Natural killer cell treated with Interleukin-12 subunit alpha and Interleukin-12 subunit beta and Interleukin-15 and Interleukin-18, amount 100 ng/mL, for 72 hours (primary cell): ENCODE measurements at places on chromosomes 1 and 21. TPM values are rescaled to one million over a fixed set of nuclear protein-coding genes. Genes with fewer than 3 reads are reported as not detected.
A peak's percentile ranks its signal among the peaks of the same experiment; 100 is the strongest.

- peak; percentile 82 for DNase-seq
These were observed 30.9 kb downstream of the WNT3A start for GRCh38 chr1:228037401-228038386.

Gene SPATA45
- total RNA-seq, result 0.86 TPM

GRCh38 chr1:107879346-107879745, 85.6 kb downstream of the VAV3 start:
- no peak for DNase-seq

DNA sequence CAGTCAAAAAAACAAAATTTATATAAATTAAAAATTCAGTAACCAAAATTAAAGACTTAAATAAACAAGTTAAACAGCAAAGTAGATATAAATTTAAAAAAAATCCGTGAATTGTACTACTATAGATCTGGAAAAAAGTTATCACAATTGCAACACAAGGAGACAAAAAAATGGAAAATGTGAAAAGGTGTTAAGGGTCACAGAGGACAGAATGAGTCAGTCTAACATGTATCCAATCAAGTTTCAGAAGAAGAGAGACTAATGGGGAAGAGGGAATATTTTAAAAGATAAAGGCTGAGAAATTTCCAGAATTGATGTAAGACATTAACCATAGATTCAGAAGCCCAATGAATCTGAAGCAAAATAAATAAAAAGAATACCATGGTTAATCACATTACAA, 46.0 kb downstream of the USP24 start:
- DNase-seq, result no peak

Gene C8B
- total RNA-seq, result not detected

Gene CCDC17
- total RNA-seq, result 4.4 TPM

Gene HJV
- not detected for total RNA-seq

Gene TTLL7
- total RNA-seq, result 21.3 TPM

DNA sequence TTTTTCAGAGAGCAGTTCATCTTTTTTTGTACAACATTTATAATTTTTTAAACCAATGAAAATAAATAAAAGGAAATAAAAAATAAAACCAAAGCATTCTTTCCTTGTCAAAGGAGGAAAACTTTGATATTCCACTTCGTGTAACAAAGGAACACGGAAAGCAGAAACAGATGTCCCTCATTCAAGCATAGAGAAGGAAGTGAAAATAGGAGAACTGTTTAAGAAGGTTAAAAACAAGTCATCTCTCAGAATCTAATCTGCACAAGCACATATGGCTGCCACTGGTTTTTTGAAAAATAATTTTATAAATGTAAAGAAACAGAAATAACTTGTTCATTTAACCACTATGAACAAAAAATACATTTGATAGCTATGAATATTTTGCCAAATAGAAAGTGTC, 35.9 kb upstream of the ZNF644 start:
- no peak for DNase-seq

DNA sequence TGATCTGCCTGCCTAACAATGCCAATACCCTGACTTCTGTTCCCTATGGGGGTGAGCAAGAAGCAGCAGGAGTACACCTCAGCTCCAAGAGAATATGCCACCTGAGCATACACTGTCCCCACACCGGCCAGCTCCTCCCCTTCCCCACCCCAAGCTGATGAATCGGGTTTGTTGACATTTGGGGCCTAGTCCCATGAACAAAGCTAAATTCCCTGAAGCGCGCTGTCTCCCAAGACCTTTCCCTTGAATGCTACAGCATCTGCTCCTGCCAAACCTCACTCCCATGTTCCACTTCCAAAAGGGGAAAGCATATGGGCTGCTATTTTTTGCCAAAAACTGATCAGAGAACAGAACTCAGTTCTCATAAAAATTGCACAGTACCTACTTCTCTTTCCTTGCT, 220.4 kb upstream of the CAMK1G start:
- no peak for DNase-seq

DNA sequence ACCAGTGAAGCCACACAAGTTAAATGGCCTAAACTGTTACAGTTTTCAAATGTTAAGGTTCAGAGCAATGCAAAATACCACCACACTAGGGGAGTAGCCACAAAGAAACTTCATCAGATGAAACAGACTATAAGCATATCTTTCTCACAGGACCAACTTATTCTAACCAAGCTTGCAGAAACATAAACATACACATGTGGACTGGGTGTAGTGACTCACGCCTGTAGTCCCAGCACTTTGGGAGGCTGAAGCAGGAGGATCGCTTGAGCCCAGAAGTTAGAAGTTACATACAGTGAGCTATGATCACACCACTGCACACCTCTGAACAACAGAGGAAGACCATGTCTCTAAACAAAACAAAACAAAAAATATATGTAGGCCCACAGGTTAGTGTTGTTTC, 17.3 kb downstream of the WDR47 start:
- DNase-seq, result no peak

- DNase-seq, result no peak
These were observed 55.5 kb downstream of the MPZL1 start for GRCh38 chr1:167777269-167777650.

DNA sequence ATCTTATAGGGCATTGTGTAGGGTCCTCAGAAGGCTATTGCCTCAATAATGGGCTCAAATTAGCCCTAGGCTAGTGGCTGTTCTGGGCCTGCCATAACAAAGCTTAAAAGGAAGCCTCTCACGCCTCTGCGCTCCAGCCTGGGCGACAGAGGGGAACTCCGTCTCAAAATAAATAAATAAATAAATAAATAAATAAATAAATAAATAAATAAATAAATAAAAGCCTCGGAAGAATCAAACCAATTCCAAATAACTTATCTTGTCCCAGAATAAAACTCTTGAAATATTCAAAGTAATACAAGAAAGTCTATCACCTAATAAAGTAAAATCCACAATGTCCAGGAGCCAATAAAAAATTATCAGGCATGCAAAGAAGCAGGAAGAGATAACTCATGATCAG, 14.4 kb upstream of the ALDH9A1 start:
- no peak for DNase-seq

DNA sequence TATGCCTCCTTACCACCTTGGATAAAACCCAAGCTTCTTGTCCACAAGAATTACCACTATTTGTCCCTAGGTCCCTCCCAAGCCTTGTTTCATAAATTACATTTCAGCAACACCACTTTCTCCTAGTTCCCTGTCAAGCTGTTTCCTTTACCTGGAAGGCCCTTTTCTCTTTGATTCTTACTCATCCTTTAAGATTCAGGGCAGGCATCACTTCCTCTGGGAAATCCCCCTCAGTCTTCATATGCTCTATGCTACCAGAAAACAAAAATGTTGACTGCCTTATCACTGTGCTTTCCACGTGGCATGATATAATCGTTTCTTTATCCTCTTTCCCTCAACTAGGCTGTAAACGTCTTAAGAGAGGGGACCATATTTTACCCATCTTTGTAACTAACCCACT, 102.7 kb downstream of the LYST start:
- DNase-seq, result no peak

DNA sequence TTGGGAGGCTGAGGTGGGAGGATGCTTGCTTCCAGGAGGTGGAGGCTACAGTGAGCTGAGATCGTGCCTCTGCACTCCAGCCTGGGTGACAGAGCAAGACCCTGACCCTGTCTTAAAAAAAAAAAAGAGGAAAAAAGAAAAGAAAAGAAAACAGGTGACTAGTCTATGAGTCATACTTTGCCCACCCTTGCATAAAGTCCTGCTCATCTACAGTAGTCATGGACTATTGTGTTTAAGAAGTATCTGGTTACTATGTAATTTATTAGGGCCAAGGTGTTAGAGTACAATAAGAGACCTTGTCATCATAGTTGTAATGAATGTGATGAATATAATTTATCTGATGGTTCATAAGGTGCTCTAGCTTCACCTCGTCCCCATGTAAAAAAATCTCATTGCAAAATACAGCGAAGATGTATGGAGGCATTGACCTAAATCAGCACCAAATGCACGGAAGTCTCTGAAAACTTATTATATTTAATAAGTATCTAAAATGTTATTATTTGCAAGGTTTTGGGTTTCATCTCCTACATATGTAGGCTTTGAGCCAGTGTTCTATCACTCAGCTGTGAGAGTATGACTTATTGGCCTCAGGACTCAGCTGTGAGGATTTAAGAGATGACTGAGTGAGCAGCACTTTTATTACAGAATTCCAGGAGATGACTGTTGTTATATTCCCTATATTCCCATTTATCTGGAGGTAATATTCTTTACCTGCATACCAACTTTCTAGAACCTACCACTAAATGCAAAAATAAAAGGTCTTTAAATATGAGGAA, 19.9 kb upstream of the KCNJ6 start:
- DNase-seq, result no peak

Gene FCER1G
- total RNA-seq, result 111 TPM

Gene SLC44A5
- not detected for total RNA-seq

Gene OR2T33
- total RNA-seq, result not detected

DNA sequence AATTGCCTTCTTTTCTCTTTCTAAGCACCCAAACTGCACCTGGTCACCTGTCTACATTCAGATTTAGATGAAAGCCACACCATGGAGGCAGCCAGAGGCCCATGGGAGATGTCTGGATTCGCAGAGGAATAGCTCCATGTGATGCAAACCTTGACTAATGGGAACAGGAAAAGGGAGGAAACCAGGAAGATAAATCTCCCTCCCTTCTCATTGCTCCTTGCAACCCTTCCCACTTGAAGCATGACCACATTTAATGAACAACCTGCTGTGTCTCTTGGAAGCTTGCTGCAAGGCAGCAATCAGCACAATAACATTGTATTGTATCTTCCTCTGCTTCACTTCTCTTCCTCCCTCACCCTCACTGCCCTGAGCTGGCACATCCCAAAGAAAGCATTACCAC, 42.6 kb upstream of the KLF17 start:
- DNase-seq, result no peak

GRCh38 chr1:164576291-164577271, 17.6 kb downstream of the PBX1 start:
- no peak for DNase-seq

- DNase-seq, result peak; percentile 84
These were observed at the start of gene RHOC for GRCh38 chr1:112706505-112707220. TSS of gene RHOC (minus strand) at chr1:112707127. CDS start at chr1:112703799, 3,328 bp downstream.

GRCh38 chr1:199172171-199173124, 533.6 kb downstream of the PTPRC start:
- no peak for DNase-seq

Gene S100A7A
- total RNA-seq, result not detected

- no peak for DNase-seq
These were observed 3.7 kb downstream of the ITGB2 start for GRCh38 chr21:44916965-44917364.

- DNase-seq, result no peak
These were observed 58.3 kb upstream of the ARTN start for GRCh38 chr1:43875331-43875730.

DNA sequence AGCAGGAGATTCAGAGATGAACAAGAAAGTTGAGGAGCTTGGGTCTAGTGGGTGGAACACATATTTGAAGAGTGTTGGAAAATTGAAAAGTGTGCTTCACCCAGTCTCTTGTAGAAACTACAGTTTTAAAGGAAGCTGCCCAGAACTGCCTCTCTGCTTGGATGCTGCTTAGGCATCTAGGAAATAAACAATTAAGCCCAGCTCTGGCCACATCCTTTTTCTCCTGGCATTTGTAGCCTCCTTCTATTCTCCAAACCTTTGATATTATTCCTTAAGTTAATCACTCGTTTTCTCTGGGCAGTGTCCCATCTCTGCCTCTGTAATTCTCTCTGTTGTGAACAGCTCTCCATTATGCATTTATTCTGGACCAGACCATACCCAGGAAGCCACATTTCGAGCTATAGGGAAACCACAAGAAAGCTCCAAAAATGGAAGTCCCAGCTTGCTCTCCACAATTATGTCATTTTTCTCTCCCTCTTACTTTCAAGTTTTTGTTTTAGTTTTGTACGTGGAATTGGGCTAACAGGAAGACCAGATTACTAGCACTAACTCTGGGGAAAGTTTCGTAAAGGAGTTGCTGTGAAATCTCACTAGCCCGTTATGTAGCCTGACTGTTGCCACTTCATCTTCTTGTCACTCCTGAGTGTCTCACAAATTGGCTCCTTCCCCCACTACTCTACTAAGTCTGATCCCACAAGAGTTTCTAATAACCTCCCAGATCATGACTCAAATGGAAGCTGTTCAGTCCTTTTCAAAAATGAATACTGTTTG, 102.2 kb downstream of the NTMT2 start:
- no peak for DNase-seq

GRCh38 chr1:234322979-234323378, 50.3 kb upstream of the COA6 start:
- no peak for DNase-seq

DNA sequence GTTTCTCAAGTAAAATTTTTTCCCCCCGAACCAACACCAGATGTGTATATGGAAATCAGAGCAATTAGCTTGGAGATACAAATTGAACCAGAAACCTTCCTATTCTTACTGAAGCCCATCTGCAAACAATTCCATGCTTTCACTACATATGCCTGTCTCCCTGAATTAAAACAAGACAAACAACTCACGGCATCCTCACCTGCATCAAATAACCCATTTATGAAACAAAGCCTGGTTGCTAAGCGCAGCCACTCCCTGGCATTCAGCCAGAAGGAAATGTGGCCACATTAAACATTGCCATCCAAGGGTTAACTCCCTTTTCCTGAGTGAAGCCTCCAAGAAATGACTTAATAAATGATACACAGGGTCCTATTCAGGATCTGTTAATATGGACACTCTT, 55.3 kb downstream of the APP start:
- no peak for DNase-seq

DNA sequence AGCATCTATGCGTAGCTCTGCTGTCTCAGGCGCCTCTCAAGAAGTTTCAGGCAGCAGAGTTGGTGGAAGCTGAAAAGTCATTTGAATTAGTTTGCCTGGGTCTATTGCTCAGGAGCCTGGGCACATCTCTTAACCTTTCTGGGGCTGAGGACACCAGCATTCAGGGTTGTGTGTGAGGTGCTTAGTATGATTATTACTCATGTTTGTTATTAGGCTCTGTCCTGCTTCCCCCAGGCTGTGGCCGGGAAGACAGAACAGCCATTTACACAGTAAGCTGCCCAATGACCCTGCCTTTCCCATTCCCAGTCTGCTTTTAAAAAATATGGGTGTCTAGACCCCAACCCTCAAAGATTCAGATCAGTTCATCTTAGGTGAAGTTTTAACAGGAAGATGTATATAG, 53.9 kb upstream of the CACNA1E start:
- no peak for DNase-seq

DNA sequence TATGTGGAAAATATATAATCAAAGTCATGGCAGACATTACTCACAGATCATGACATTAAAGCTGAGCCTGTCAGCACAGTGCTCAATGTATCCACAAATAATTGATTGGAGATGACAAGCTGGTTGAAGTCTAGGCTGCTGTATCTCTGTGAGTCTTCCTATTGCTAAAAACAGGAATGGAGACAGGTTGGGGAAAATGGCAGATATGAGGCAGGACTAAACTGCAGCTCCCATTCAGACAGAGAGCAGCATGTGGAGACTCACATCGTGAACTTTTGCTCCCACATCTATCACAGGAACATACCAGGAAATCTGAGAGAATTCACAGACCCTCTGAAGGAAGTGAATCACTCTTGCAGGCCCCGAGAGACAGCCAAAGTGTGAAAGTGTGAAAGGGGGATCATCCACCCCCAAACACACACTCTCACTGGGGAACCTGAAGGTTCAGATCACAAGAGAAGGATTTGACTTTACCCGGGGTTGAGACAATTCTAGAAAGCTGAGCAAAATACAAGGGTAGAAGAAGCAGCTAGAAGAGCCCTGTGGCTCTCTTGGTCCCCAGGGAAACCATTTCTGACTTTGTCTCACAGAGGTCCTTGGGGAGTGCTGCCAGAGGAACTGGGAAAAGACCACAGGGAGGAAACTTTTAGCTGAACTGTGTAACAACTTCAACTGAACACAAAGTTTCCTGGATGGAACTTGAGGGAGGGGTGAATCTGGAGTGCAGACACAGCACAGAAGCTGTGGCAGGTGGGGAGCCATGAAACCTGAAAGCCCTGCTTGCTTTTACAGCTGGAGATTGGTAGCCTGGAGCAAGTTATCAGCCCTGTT, 173.4 kb downstream of the S1PR1 start:
- DNase-seq, result no peak

Gene SDHB
- total RNA-seq, result 106 TPM
